ENCODE measurements at places on chromosomes 4 and X.
A peak's percentile ranks its signal among the peaks of the same experiment; 100 is the strongest.

- no peak for DNase-seq
Measured at GRCh38 chr4:36414248-36414647, 132.8 kb downstream of the DTHD1 start.

DNA sequence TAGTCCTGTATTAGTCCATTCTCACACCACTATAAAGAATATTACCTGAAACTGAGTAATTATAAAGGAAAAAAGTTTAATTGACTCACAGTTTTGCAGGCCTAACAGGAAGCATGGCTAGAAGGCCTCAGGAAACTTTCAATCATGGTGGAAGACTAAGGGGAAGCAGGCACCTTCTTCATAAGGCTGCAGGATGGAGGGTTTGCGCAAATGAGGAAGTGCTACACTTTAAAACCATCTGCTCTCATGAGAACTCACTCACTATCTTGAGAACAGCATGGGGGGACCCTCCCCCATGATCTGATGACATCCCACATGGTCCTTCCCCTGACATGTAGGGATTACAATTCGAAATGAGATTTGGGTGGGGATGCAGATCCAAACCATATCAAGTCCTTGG, 12.1 kb upstream of the MAGEA11 start:
- DNase-seq, result no peak

- DNase-seq, result no peak
Measured at GRCh38 chr4:53511014-53511413, 80.3 kb downstream of the LNX1 start.

GRCh38 chr4:11487139-11487538, 58.4 kb upstream of the HS3ST1 start:
- no peak for DNase-seq

DNA sequence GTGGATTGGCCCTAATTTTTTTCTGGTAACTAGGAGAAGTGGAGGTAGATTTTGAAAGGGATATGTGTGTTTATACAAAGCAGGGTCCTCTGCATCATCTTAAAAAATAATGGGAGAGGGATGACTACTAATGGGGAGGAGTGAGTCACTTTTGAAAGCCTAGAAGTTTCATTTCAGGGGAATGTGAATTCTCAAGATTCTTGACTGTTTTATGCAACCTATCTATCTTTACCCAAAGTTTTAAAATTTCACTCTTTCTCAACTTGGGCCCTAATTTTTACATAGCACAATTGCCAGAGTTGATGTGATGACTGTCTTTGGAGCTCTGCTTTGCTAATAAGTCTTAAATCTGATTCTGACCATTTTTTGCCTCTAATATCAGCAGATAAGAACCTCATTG, 445.2 kb downstream of the GRXCR1 start:
- no peak for DNase-seq

GRCh38 chr4:55904576-55904975, 44.2 kb upstream of the CEP135 start:
- no peak for DNase-seq

GRCh38 chr4:38387819-38388218, 276.2 kb upstream of the KLF3 start:
- no peak for DNase-seq

DNA sequence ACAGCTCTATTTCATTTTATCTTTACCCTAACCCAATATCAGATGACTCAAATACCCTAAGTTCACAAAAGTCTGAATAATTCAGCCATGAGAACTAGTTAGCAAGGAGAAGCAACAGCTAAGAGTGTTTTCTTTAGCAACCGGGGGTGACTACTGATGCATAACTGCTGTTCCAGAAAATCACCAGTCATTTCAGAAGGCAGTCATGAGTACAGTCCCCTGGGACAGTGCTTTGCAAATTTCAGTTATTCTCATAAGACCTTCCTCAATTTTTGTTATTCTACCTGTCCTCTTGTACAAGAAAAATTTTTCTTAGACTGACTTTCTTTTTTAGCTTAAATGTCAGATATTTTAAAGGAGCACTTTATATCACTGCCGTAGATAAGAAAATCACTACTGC, 16.4 kb downstream of the BANK1 start:
- DNase-seq, result no peak

DNA sequence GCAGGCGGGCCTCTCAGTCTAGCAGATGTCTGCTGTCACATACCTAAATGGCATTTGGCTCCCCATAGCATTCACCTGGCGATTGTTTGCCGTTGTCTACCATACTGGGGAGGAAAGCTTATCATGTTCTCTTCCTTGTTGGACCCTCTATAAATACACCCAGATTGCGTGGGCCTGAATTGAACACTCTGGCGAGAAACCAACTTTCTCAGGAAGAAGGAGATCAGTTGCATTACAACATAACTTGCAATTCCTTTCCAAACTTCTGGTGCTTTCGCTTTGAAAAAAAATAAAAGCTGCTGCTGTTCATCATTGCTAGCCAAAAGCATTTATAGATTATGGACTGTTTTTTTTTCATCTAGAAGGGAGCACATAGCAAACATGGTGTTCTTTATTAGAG, 230.0 kb upstream of the GPC4 start:
- DNase-seq, result no peak

DNA sequence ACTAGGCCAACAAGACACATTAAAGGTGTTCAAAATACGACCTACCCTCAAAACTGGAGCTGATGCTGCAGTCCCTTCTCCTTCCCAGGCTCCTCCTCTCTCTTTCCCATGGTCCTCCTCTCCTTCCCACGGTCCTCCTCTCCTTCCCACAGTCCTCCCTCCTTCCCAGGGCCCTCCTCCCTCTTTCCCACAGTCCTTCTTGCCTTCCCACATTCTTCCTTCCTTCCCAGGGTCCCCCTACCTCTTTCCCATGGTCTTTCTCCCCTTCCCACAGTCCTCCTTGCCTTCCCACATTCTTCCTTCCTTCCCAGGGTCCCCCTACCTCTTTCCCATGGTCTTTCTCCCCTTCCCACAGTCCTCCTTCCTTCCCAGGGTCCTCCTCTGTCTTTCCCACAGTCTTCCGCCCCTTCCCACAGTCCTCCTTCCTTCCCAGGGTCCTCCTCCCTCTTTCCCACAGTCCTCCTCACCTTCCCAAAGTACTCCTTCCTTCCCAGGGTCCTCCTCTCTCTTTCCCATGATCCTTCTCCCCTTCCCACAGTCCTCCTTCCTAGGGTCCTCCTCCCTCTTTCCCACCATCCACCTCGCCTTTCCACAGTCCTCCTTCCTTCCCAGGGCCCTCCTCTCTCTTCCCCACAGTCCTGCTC, 54.2 kb downstream of the SH3KBP1 start:
- no peak for DNase-seq

DNA sequence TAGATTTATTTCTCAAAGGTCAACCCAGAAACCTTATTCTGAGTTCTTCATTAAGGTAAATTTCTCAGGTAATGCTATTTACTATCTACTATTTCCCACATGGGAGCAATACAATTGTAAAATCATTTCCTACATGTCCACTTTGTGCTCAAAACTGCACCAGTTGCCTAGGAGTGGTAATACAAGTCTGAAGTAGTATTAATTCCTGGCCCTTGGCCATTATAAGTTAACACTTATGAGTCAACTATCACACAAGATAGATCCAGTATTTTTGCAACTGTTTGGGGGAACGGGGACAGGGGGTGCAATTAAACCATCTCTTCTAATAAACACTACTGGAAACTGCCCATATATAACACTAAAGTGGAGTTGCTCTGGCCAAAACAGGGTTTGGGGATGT, 48.9 kb downstream of the ACSL4 start:
- no peak for DNase-seq

DNA sequence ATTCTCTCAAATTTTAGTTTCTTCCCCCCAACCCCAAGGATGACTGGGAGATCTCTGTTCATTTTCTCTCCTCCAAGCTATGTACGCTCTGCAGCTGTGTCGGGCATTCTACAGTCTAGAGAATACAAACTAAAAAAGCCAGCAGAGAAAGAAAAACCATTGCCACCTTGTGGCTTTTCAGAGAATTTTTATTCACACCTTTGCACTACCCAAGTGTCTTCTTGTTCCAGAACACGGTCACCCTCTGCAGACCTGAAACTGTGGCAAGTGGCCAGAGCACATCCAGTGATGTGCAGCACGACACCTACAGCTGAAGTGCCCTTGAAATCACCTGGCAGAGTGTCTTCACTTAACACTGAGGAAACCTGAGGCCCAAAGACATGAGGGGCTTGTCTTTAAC, 68.6 kb downstream of the CHST7 start:
- no peak for DNase-seq

- no peak for DNase-seq
Measured at GRCh38 chr4:100414016-100414790, 103.6 kb downstream of the EMCN start.

DNA sequence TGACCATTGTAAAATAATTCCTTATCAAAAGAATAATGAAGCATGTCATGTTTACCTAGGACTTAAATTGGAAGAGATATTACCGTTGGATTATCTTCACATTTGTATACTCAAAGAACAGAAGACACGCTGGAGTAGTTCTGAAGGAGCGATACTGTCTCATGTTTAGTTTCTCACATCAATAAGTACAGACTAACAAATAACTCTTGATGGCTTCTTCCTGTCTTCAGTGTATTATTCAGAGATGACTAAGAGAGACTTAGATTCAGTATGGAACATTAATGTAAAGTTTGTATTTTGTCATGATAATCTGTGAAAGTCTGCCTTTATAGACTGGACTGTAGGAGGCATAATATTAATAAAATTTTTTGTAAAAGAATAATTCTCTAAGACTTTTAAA, 72.7 kb downstream of the SPRY1 start:
- DNase-seq, result no peak

GRCh38 chrX:72002875-72003274, 92.2 kb downstream of the NHSL2 start:
- DNase-seq, result no peak

- DNase-seq, result no peak
Measured at GRCh38 chrX:46812445-46812844, 24.4 kb upstream of the RP2 start.

GRCh38 chrX:41023098-41023497, 62.1 kb upstream of the USP9X start:
- DNase-seq, result no peak

- DNase-seq, result peak; percentile 6
Measured at GRCh38 chr4:143700046-143700415, 444 bp downstream of the FREM3 start.

- DNase-seq, result no peak
Measured at GRCh38 chr4:125072269-125072668, 242.5 kb upstream of the FAT4 start.

DNA sequence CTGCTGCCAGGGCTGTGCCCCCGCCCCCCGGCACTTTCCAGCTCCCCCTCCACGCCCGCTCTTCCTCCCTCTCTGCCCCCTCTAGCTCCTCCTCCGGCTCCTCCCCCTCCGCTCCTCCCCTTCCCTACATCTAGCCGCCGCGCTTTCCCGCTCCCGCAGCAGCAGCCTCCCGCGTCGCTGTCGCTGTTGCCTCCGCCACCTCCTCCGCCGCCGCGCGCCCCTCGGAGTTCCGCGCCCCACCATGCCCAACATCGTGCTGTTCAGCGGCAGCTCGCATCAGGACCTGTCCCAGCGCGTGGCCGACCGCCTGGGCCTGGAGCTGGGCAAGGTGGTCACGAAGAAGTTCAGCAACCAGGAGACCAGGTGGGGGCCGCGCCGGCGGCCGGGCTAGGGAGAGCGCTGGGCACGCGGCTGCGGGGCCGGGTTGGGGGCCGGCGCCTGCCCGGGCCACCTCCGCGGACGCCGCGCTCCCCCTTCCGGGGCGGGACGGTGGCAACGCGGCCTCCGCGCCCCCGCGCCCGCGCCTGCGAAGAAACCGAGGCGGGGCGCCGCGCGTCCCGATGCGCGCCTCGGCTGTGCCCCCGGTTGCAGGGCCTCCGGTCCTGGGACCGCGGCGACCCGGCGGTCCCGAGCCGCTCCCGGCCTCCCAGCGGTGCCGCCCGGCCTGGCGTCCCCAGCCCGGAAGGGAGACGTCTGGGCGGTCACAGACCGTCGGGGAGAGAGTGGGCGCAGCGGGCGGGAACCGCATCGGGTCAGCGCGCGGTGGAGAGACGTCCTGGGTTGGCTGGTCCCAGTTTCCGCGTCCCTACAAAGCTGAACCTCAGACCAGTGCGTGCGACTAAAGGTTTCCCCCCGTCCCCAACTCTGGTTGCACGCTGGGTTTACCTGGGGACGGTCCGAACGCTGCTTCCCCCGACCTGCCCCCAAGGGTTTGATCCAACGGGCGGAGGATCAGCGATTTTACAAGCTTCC, at the start of gene PRPS2:
Gene PRPS2 (plus strand): TSS at position 156 of the 972 bp plus-strand sequence. CDS start 86 bp downstream, at position 242.
- peak; percentile 78 for DNase-seq

DNA sequence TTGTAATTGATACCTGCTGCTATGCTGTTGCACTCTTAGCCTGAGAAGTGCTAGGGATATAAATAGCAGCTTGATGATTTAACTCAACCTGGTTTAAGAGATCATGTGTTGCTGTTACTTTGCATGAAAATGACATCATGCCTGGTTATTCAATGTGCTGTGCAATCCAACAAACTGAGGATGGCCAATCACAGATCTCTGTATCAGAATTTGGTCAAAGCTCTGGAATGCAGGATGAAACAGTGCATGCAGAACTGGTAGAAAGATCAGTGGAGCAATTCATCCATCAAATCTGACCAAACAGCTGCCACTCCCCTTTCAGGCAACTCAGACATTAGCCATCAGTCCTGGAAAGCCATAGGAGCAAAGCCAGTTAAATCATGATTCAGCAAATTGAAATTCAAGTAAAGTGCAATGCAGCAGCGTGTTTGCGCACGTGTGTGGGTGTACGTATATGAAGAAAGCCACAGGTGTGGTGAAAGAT, 160.3 kb upstream of the RASGEF1B start:
- DNase-seq, result no peak

GRCh38 chrX:112163906-112164305, 81.3 kb upstream of the TRPC5 start:
- DNase-seq, result no peak

GRCh38 chrX:19554786-19555185, 39.5 kb upstream of the MAP3K15 start:
- DNase-seq, result no peak

DNA sequence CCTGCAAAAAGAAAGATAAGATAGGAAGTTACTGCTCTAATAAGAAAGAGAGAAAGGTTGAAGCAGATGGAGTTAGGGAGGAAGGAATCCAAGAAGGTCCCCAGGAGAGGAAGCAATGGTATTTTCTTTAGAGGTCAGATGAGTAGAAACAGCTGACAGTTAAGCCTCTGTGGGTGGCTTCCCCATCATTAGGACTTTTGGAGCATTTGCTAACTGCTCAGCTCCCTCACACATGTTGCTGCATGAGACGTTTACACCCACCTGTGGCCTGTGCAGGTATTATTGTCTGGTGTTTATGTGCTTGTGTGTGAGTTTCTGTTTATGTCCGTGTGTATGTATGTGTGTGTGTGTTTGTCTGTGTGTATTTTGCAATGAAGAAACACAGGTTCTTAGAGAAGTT, 346.8 kb downstream of the RAB28 start:
- no peak for DNase-seq

- no peak for DNase-seq
Measured at GRCh38 chrX:123713434-123713833, 19.4 kb downstream of the THOC2 start.

GRCh38 chr4:145539671-145540070, 58.0 kb downstream of the SMAD1 start:
- DNase-seq, result no peak

Data from stimulated activated naive CD8-positive, alpha-beta T cell treated with anti-CD3 and anti-CD28 coated beads, Interleukin-15, Interleukin-2, amounts not matched to agents 100 U/mL and 50 U/mL, for 24 hours (primary cell).